Bronchus fibroblast of lung (primary cell): ENCODE measurements at places on chromosomes 16 and 17. TPM values are rescaled to one million over a fixed set of nuclear protein-coding genes. Genes with fewer than 3 reads are reported as not detected.

Gene ITGB4
- under 0.01 and 0.30 TPM in 2 replicates for total RNA-seq

Gene LGALS9B
- not detected in 2 replicates for total RNA-seq

Gene GALNS
- total RNA-seq, result 21.6 and 21.7 TPM in 2 replicates

Gene NOMO2
- total RNA-seq, result 83.6 and 88.2 TPM in 2 replicates

Gene TMEM235
- total RNA-seq, result not detected in 2 replicates

Gene CACNG3
- total RNA-seq, result not detected in 2 replicates

Gene DNAJC7
- 49.8 and 51.8 TPM in 2 replicates for total RNA-seq
